ENCODE measurements at places on chromosomes 7 and 10. TPM values are rescaled to one million over a fixed set of nuclear protein-coding genes. Genes with fewer than 3 reads are reported as not detected.

PNLIPRP3 gene
- total RNA-seq, result not detected

- no peak for DNase-seq
- peak overlapping the region; percentile 94 for H3K27ac ChIP-seq
- H3K4me1 ChIP-seq, result peaks cover 76% of the 10 kb centered on the region
- no peaks in the 10 kb centered on the region for H3K27me3 ChIP-seq
- H3K36me3 ChIP-seq, result no peaks in the 10 kb centered on the region
These were observed 19.5 kb downstream of the KCNH2 start for GRCh38 chr7:150958597-150958996.

DNA sequence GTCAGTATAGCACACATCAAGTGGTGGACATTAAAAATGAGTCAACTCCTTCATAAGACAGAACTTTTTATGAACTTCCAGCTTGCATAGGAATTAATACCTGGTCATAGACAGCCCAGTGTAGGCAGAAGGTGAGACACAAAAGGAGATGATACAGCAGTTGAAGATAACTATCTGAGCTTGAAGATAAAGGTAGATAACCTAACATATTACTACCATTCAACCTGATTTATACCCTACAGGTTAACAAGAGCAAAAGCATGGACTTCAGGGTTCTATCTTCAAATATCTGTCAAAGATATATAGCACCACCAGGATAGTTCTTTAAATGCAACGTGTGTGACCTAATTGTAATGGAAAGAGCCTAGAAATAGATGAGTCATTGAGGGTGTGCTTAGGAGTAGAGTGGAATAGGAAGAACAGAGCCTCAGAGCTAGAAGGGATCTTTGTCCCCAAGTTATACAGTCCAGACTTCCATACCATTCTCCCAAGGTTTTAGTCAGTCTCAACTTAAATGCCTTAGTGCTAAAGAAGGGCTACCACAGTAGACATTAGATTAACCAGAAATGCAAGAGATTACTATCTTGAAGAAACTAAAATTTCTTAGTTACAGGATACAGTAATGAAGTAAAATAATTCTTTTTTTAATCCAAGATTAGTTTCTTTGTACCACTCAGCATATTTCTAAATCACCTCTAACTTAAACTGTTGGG lies 9.2 kb downstream of the ZNF800 start:
- no peak overlapping the region for H3K27ac ChIP-seq
- no peak overlapping the region for H3K4me3 ChIP-seq
- H3K27me3 ChIP-seq, result no peaks in the 10 kb centered on the region
- DNase-seq, result no peak
- H3K36me3 ChIP-seq, result no peaks in the 10 kb centered on the region

GIMAP2 gene
- 9.2 TPM for total RNA-seq

GRCh38 chr7:107387573-107388219 lies 82.2 kb upstream of the GPR22 start:
- H3K4me1 ChIP-seq, result peaks cover 7% of the 10 kb centered on the region
- H3K27me3 ChIP-seq, result no peaks in the 10 kb centered on the region
- H3K4me3 ChIP-seq, result no peak overlapping the region
- no peaks in the 10 kb centered on the region for H3K36me3 ChIP-seq
- H3K27ac ChIP-seq, result no peak overlapping the region

DNA sequence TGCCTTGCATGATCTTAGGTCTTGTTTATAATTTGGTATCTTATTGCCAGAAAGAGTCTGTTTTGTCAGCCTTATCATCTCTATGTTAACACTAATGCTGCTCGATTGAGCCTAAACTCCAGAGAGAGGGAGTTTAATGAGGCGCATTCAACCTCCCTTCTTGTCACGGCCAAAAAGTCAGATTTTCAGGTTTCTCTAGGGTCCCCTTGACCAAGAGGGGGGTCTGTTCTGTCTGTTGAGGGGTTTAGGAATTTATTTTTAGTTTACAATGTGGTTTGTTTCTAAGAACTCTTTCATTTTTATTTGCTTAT lies 285.7 kb upstream of the VWC2 start:
- H3K27ac ChIP-seq, result no peak overlapping the region
- H3K36me3 ChIP-seq, result no peaks in the 10 kb centered on the region
- no peak overlapping the region for H3K4me3 ChIP-seq

DNA sequence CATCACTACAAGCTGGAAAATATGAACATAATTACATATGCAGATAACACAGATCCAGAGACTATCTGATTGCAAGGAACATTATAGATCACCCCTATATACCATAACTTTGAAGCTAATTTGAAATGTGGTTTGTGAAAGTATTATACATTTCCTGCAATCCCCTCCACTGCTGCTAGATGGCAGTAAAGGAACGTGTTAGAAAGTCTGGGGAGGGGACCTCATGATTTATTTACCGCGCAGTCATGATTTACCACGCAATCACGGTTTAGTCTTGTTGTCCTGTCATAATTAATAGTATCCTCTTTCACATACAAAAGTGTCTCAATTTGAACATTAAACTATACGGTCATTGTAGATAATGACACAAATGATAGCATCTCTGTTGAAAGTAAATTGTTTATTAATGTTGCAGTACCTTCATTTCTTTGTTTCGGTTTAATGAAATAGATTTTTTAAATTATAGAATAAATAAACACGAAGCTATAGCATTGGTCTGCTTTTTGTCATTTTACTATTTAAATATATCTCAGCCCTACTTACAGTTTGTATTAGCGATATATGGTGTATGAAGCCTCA lies 145.3 kb upstream of the PRSS1 start:
- no peaks in the 10 kb centered on the region for H3K4me1 ChIP-seq
- H3K36me3 ChIP-seq, result no peaks in the 10 kb centered on the region
- no peak for DNase-seq
- H3K27ac ChIP-seq, result no peak overlapping the region
- no peak overlapping the region for H3K4me3 ChIP-seq
- H3K27me3 ChIP-seq, result no peaks in the 10 kb centered on the region

DNA sequence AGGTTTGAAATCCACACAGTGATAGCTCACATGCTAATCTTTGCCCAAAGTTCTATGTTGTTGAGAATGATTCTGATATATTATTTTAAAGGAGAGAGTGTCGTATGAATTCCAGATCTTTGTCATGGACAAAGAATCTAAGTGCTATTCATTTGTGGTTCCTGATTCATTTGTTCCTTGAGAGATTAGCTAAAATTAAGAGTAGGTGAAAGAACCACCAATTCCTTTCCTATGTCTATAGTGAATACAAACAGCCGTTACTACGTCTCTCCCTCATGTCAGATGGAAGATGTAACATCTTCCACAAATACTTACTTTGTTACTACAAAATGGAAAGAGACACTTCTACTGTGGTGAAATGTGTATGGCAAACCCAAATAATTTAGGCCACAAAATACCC lies 3.3 kb upstream of the PLXDC2 start:
- no peak for DNase-seq
- H3K4me3 ChIP-seq, result no peak overlapping the region

GRCh38 chr7:5481241-5482019 lies 57.8 kb upstream of the TNRC18 start:
- DNase-seq, result no peak
- H3K4me1 ChIP-seq, result peaks cover 20% of the 10 kb centered on the region
- no peaks in the 10 kb centered on the region for H3K27me3 ChIP-seq
- H3K4me3 ChIP-seq, result no peak overlapping the region
- no peaks in the 10 kb centered on the region for H3K36me3 ChIP-seq

GRCh38 chr10:47420305-47421056 lies 36.4 kb upstream of the ZNF488 start:
- H3K4me3 ChIP-seq, result no peak overlapping the region
- no peaks in the 10 kb centered on the region for H3K27me3 ChIP-seq
- no peak overlapping the region for H3K27ac ChIP-seq
- no peak for DNase-seq
- no peaks in the 10 kb centered on the region for H3K4me1 ChIP-seq

DNA sequence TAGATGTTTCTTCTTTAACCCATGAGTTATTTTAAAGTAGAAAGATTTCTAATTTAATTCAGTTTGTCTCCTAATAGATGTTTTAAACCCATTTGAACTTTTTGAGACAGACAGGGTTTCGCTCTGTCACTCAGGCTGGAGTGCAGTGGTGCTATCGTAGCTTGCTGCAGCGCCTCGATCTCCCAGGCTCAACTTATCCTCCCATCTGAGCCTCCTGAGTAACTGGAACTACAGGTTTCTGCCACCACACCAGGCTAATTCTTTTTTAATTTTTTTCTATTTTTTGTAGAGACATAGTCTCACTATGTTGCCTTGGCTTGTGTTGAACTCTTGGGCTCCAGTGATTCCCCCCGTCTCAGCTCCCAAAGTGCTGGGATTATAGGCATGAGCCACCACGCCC lies 53.0 kb upstream of the RAB18 start:
- no peaks in the 10 kb centered on the region for H3K4me1 ChIP-seq
- no peak overlapping the region for H3K27ac ChIP-seq
- no peak for DNase-seq
- H3K4me3 ChIP-seq, result no peak overlapping the region

DNA sequence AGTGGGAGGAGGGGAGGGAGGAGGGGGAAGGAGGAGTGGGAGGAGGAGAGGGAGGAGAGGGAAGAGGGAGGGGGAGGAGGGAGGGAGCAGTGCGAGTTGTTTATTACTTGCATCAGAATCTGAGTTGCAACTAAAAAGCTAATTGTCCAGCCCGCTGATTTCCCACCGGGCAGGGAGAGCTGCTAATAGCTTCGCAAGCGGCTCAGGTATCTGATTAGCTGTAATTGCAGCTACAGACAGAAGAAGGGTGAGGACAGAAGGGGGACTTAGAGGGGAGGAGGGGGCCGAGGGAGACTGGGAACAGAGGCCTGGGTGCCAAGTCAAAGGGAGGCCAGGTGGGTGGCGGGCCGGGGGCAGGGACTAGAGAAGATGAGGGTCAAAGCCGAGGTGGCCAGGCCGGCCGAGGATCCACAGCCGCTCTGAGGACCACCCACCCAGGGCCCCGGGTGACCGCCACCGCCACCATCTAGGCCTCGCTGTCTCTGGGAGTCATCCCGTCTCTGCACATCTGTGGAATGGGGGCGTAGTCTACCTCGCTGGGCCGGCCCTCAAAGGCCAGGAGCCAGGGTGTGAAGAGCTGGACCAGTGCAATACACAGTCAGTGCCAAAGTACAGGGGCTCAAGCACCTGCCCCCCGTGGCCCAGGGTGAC lies 54.2 kb downstream of the MICALL2 start:
- no peak overlapping the region for H3K27ac ChIP-seq
- no peak for DNase-seq
- no peaks in the 10 kb centered on the region for H3K4me1 ChIP-seq
- peaks cover 76% of the 10 kb centered on the region for H3K27me3 ChIP-seq

DNA sequence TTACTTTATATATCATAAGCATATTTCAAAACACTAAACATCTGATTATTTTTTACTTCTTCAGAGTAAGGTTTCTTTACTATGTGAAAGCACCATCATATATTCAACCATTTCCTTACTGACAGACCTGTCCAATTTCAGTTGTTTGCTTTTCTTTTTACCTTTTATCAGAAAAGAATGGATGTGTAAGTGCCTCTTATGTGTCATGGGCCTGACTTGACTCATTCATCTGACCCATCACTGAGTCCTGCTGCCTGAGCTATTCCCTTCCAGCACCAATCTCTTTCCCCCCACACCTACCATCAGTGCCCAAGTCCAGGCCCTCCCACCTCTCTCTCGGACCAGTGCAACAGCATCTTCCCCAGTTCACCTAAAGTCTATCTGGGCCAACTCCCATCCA lies 41.7 kb upstream of the ARID5B start:
- DNase-seq, result no peak
- no peaks in the 10 kb centered on the region for H3K4me1 ChIP-seq
- H3K4me3 ChIP-seq, result no peak overlapping the region
- H3K27ac ChIP-seq, result no peak overlapping the region
- no peaks in the 10 kb centered on the region for H3K36me3 ChIP-seq
- H3K27me3 ChIP-seq, result no peaks in the 10 kb centered on the region

LRGUK gene
- 0.41 TPM for total RNA-seq

PDZD7 gene
- total RNA-seq, result 1.1 TPM

- H3K4me1 ChIP-seq, result no peaks in the 10 kb centered on the region
- H3K27ac ChIP-seq, result no peak overlapping the region
- no peaks in the 10 kb centered on the region for H3K36me3 ChIP-seq
- no peak overlapping the region for H3K4me3 ChIP-seq
- DNase-seq, result no peak
These were observed 93.5 kb upstream of the MALRD1 start for GRCh38 chr10:18955061-18955460.

GRCh38 chr10:80429521-80429973 lies 21.2 kb downstream of the PRXL2A start:
- no peak overlapping the region for H3K27ac ChIP-seq
- DNase-seq, result no peak
- H3K4me3 ChIP-seq, result no peak overlapping the region

DNA sequence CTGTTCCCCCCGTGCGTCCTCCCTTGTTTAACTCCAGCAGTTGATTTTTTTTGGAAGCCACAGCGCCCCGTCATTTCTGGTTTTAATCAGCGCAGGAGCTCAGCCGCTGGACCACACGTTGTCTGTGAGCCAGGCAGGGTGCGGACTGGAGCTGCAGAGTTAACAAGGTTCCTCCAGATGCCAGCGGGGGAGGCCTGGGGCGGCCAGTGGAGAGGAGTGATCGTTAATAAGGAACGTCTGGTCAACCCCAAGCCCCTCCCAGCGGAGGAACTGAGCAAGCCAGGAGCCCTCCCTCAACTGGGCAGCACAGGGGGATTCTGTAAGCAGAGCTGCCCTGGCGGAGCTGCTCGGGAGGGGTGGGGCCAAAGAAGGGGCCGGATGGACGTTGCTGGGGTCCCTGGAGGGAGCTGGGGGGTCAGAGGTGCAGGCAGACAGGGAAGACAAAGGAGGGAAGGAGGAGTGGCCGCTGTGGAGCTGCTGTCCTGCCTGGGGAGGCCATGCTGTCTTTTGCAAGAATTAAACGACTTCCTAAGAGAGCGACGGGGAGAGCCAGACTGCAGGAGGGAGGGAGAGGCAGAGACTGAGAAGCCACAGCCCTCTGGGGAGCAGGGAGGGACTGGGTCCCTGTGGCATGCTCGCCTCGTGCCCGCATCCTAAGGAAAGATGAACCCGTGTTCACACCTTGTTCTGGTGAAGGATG lies 537.1 kb upstream of the FOXK1 start:
- H3K36me3 ChIP-seq, result no peaks in the 10 kb centered on the region
- H3K27me3 ChIP-seq, result no peaks in the 10 kb centered on the region
- no peaks in the 10 kb centered on the region for H3K4me1 ChIP-seq
- peak overlapping the region; percentile 41 for H3K4me3 ChIP-seq
- DNase-seq, result peak; percentile 88

DNA sequence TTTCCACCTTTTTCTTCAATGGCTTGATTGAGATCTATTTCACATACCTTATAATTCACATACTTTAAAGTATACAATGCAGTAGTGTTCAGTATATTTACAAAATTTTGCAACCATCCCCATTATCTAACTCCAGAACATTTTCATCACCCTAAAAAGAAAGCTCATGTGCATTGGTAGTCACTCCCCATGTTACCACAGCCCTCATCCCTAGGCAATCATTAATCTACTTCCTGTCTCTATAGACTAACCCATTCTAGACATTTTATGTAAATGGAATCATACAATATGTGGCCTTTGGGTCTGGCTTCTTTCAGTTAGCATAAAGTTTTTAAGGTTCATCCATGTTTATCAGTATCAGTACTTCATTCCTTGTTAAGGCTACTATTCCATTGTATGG lies 214.2 kb downstream of the WDR11 start:
- no peak overlapping the region for H3K27ac ChIP-seq
- H3K36me3 ChIP-seq, result no peaks in the 10 kb centered on the region
- peaks cover 4% of the 10 kb centered on the region for H3K4me1 ChIP-seq

All from sigmoid colon (tissue), 7 donors.